ENCODE measurements at places on chromosomes 2 and 18. TPM values are rescaled to one million over a fixed set of nuclear protein-coding genes. Genes with fewer than 3 reads are reported as not detected.
A peak's percentile ranks its signal among the peaks of the same experiment; 100 is the strongest.

Gene TMEM37
- total RNA-seq, result 23.8 TPM

DNA sequence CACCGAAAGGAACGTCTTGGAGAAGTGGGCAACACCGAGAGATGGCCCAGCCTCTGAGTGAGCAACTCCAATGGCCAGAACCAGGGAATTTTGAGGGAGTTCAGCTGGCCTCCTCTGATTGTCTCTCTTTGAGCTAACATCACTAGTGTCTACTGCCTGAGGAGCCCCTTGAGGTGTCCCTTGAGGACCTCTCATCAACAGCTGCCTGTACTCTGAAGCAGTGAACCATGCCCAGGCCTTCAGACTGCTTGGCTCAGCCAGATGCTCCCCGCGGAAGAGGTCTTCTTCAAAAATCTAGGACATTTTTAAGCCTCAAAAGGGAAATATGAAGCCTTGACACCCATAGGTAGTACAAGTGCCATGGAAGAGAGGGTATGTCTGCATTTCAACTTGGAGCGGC is 430.4 kb downstream of the TXNL1 start:
- DNase-seq, result no peak

GRCh38 chr2:151851761-151852160 is 23.5 kb upstream of the ARL5A start:
- DNase-seq, result no peak

- peak; percentile 31 for DNase-seq
These were observed 28.0 kb downstream of the ADI1 start for GRCh38 chr2:3491306-3491705.

- DNase-seq, result no peak
These were observed 204.4 kb upstream of the RASGRP3 start for GRCh38 chr2:33272001-33272400.

GRCh38 chr2:231960810-231961348 is 634 bp upstream of the DIS3L2 start:
- DNase-seq, result no peak

- no peak for DNase-seq
These were observed 380.6 kb downstream of the TGIF1 start for GRCh38 chr18:3830604-3831003.

- no peak for DNase-seq
These were observed 1929.8 kb upstream of the LRRTM1 start for GRCh38 chr2:82234283-82234874.

DNA sequence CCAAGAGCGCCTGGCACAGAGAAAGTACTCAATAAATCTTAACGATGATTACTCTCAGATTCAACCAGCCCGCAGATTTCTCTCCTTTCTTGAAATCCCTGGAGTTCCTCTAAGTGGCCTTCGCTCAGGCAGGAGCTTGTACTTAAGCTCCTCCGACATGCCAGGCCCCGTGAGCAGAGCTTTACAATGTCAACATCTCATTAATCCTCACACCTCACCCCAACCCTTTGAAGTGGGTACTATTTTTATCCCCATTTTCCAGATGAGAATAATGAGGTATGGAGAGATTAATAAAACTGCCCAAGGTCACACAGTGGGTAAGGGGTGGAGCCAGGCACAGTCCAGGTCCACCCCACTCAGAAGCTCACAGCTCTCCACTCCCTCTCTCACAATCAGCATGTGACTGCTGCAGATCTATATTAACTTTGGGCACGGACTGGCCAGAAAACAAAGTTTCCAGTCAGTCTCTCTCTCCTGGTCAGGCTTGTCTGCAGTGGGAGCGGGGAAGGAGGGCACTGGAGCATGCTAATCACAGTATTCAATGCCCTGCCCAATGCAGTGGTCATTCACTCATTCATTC is 18.0 kb downstream of the DNMT3A start:
- DNase-seq, result no peak

DNA sequence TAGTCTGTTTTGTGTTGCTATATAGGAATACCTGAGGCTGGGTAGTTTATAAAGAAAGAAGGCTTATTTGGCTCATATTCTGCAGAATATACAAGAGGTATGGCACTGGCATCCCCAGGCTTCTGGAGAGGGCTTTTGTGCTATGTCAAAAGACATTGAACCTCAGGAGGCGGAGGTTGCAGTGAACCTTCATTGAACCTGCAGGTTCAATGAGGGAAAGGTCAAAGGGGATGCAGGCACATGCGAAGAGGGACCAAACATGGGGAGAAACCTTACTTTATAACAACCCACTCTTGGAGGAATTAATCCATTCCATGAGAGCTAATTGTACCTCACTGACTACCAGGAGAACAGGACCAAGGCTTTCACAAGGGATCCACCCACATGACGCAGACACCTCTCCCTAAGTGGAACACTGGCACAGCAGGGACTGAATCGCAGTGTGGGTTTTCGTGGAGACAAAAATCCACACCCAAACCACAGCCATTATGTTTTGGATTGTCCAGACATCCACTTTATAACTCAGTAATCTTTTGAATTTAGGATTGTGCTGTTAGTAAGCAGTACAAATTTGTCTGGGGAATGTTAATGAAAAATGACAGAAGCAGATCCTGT is 4.1 kb upstream of the SERPINB8 start:
- no peak for DNase-seq

DNA sequence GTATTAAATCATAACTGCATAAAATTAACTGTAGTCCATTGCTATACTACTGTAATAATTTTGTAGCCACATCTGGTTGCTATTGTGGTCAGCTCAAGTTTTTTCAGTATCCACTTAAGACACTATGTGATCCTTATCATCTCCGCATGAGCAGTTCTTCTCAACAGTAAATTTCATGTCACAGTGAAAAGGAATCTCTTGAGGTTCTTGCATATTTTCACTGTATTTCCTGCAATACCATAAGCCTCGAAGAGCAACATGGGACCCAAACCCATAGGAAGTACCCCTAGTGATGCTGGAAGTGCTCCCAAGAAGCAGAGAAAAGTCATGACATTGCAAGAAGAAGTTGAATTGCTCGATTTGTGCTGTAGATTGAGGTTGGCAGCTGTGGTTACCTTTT is 86.7 kb downstream of the LDLRAD4 start:
- no peak for DNase-seq

GRCh38 chr2:144152817-144153271 is 367.1 kb downstream of the ZEB2 start:
- DNase-seq, result no peak

- no peak for DNase-seq
These were observed 81.5 kb downstream of the EFEMP1 start for GRCh38 chr2:55842046-55842445.

DNA sequence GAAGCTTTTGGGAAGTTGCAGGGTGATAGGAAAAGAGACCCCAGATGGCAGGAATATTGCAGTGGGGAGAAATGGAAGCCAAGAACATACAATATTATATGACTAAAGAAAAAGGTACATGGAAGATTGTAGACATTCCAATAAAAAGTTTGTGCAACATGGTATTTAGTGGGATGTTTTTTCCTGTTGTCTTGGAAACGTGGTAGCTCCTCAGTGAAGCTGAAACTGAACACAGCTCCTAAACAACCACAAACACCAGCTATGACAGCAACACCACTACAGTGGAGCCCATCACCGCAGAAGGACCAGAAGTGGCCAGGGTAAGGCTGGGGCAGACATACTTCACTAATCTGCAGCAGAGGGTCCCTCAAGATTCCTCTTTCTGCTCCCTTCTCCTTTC is 246.8 kb downstream of the CDH20 start:
- DNase-seq, result no peak

Gene GALNT14
- 0.81 TPM for total RNA-seq

DNA sequence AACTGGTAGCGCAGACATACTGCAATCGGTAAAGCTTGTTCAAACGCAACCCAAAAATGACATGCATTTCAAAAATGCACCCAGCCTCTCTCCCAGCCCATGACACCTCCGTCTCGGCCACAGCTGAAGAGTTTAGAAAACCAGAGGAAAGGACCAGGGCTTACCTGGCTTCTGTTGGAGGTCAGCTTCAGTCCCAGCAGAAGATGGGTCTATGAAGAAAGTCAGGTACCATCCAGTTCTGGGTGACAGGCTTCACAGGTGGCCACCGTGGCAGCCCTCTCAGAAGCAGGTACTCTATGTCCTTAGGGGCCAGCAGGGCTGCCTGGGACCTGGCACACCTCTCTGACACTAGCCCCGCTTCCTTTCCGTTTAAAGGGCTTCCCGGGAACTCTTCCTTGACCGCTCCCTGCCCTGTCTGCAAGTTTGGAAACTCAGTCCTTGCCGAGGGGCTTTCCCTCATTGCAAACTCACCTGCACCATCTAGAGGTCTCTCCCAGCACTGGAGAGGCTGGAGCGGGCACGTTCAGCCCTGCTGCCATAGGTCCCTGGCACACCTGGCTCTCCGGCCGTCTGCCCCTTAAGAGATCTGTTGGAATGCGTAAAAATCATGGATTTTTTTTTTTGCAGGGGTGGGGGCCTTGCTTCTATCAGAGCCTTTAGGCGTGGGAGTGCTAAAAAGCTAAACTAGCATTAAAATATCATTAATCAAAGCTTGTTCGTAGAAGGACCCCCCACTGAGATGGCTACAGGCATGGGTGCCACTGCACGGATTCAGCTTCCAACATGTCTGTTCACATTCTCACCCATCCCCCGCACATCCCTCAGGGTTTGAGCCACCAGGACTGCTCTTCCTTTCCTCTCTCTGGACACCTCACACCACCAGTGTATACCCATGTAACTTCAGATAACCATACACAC is at the start of gene EDAR:
Gene EDAR, minus strand, starts transcription at position 425 of the 918 bp plus-strand sequence. CDS start 58,206 bp downstream, outside the sequence.
- peak; percentile 72 for DNase-seq

DNA sequence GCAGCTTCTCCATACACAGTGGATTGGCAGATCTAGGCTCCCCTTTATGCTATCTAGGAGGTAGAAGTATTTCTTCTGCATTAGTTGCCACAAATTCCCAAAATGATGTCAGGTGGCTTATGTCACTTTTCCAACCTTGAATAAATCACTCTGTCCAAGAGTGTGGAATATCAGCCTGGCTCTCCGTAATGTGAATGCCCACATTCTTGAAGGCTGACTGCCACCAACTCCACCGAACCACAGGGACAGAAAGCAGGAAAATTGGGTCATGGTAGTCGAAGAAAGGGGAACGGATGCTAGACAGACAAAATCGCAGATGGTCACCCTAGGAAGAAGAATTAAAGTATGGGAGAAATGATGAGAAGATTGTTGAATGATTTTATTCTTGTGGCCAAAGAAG is 624.9 kb upstream of the CDH2 start:
- no peak for DNase-seq

Gene UGT1A10
- not detected for total RNA-seq

Gene ABHD1
- total RNA-seq, result 0.35 TPM

Gene GPBAR1
- 2.6 TPM for total RNA-seq

DNA sequence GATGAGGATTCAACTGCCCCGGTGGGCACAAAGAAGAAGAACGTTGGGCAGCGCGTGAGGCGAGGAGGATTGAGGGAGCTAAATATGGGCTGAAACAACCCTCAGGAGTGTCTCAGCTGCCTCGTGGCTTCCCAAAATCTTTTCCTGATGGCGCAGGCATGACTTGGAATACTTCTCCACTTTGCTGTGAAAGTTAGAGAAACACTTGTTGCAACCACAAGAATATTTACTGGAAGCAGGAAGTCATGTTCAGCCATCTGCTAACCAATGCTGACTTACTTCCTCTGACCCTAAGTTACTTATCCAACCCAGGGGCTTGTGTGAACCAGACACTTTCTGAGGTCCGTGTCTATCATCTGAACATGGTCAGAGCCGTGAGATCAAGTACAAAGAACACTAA is 148.8 kb downstream of the ARL4C start:
- DNase-seq, result no peak

DNA sequence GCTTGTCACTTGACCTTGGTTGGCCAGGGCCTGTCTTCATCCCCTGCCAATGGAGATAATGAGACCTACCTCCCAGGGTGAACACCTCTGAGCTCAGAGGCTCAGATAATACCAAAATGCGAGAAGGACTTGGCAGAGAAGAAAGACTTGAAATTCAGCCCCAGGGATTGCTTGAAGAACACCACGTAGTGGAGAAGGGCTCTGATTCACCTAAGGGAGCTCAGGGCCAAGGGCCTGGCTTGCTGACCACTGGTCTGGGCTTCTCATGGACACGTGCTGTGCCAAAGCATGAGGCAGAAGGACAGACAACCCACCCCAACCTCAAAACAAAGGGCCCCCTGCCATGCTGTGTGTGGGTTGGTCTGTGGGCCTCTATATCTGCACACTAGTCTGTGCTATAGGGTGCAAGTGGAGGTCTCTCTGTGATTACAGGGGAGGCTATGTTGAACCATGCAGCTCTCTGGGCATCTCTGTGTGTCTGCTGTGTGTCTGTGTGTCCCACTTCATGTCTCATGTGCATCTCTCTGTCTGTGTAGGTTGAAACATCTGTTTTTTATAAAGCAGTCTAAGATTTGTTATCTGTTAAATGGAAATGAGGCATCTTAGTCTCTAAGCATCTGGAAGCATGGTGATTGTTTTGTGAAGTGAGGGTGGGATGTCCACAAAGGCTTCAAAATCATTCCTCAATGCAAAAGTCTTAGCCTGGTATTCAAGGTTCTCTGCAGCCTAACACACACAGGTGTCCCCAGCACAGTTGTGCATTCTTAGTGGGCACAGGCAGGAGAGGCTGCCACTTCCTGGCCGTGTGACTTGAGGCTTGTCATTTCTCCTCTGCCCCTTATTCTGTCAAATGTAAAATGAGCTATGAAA is 61.0 kb upstream of the EPAS1 start:
- DNase-seq, result no peak

DNA sequence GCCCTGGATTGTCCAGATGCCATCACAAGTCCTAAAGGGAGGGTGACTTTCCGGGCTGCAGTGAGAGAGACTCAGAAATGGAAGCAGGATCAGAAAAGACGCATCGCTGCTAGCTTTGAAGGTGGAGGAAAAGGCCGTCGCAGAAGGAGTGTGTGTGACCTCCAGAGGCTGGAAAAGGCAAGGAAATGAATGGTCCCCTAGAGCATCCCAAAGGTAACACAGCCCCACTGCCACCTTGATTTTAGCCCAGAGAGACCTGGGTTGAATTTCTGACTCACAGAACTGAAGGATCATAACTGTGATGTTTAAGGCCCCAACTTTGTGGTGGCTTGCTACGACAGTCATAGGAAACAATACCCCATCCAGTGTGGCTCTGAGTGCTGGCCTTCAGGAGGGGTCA is 8.6 kb upstream of the NCK2 start:
- DNase-seq, result no peak

GRCh38 chr18:38198526-38198925 is 632.9 kb upstream of the CELF4 start:
- DNase-seq, result no peak

GRCh38 chr2:161972866-161973265 is 101.1 kb downstream of the DPP4 start:
- DNase-seq, result no peak
